Stimulated activated naive CD8-positive, alpha-beta T cell treated with anti-CD3 and anti-CD28 coated beads, Interleukin-15, Interleukin-2, amounts not matched to agents 100 U/mL and 50 U/mL, for 24 hours (primary cell): ENCODE measurements at places on chromosomes 12 and 14.

- no peak for DNase-seq
Measured at GRCh38 chr14:103362780-103363179, 22.4 kb upstream of the MARK3 start.

DNA sequence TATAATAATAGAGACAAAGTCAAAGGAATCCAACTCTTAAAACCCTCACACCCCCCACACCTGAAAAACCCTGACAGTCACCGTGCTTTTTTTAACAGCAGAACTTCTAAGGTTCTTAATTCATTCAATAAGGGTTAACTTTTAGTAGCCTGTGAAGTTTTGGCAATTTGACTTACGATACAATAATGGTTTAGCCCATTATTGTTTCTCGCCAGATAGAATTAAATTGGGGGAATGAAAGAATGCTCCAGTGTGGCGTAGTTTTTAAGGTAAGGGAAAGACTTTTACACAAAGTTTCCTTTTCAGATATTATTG is 604 bp upstream of the MAGOHB start:
- no peak for DNase-seq

DNA sequence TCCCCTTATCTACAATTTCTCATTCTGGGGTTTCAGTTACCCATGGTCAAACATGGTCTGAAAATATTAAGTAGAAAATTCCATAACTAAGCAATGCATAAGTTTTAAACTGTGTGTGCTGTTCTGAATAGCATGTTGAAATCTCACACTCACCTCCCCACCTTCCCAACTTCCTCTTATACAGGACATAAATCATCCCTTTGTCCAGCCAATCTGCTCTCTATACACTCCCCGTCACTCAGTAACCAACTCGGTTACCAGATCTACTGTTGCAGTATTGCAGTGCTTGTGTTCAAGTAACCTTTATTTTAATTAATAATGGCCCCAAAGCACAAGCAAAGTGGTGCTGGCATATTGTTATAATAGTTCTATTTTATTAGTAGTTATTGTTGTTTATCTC is 420.5 kb downstream of the GXYLT1 start:
- DNase-seq = no peak

DNA sequence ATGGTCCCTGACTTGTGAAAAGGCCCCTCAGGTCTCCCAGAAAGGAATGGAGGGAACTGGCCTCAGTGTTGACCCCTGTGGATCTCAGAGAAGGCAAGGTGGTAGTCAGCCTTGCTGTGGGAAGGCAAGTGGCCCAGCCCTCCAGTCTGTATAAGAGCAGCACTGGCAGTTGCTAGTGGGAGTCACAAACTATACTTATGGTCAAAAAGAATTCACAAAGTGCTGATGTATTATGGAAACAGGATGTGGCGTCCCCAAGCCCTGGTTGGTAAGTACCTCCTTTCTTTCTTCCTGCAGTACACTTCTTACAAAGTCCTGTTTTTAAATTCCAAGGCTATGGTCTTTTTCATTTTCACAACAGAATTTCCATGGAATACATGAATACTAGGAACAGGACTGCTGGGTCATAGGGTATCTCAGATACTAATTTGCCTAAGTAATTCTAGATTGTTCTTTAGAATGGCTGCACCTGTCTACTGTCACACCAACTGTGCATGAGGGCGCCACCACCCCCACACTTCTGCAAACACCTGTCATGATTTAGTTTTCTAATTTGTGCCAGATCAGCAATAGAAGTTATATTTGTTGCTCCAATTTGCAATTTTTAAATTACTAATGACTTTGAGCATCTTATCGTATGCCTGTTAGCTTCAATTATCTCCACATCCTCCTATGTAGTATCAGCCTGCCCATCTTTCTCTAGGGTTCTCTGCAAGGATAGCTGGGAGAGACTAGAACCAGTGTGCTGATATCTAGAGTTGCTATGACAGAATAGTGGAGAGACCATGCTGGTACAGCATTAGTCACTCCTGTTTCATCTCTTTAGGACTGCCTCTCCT is 40.7 kb upstream of the TMEM263 start:
- peak; percentile 17 for DNase-seq

GRCh38 chr12:23290627-23291330 is 658.7 kb downstream of the SOX5 start:
- no peak for DNase-seq

GRCh38 chr14:99452968-99453367 is 27.7 kb downstream of the SETD3 start:
- no peak for DNase-seq

DNA sequence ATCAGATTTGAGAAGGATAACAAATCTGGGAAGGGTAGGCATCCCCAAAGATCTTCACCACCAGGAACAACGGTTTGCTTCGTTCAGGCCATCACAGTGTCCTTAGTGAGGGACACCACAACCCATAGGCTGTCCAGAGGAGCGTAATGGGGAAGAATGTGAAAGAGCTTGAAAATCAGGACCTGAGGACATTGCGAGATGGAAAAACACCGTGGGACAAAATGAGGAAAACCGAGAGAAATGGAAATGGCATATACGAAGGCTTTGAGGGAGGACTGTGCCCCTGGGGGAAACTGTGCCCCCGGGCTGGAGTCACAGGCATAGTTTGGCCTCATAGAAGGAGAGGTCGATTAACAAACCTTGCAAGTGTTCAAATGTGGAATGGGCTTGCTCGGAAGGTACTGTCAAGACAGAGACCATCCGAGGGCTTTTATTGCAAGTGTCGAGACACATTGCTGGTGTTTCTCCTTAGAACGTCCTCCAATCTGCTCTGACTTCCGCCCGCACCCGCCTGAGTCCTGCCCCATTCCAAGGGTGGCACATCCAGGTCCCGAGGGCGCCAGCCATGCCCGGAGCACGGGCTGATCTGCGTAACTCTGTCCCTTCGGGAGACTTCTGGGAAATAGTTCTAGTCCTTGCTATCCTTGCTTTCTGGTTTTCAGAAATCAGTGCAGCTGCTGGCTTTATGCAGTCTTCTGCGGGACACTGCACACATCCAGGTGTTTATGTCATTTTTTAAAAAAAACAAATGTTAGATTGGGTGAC is 885 bp upstream of the PALS1 start:
- peak; percentile 48 for DNase-seq

- DNase-seq = no peak
Measured at GRCh38 chr12:17097674-17098073, 491.7 kb upstream of the LMO3 start.

- DNase-seq = no peak
Measured at GRCh38 chr14:76986231-76986565, 42.3 kb downstream of the IRF2BPL start.

GRCh38 chr14:86640288-86640687 is 1110.3 kb downstream of the FLRT2 start:
- no peak for DNase-seq

GRCh38 chr14:77752799-77753516 is 8.0 kb downstream of the SNW1 start:
- no peak for DNase-seq

DNA sequence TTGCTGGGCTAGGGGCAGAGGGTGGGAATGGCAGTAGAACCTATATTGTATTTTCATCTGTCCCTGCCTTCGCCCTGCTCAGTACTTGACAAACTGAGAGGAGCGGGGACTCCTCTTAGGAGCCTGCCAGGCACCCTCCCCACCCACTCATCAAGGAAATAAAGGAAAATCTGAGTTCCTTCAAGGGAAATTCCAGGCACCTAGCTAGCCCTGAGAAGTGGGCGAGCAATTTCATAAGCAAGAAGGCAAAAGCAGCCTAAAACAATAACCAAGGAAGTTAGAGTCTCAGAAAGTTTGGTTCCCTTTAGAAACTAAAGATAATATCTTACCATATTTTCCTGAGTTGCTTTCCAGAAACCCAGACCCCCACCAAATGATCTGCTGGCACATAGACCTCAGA is 10.6 kb upstream of the PLEKHD1 start:
- no peak for DNase-seq

- DNase-seq = no peak
Measured at GRCh38 chr14:90511795-90512328, 115.0 kb downstream of the CALM1 start.

DNA sequence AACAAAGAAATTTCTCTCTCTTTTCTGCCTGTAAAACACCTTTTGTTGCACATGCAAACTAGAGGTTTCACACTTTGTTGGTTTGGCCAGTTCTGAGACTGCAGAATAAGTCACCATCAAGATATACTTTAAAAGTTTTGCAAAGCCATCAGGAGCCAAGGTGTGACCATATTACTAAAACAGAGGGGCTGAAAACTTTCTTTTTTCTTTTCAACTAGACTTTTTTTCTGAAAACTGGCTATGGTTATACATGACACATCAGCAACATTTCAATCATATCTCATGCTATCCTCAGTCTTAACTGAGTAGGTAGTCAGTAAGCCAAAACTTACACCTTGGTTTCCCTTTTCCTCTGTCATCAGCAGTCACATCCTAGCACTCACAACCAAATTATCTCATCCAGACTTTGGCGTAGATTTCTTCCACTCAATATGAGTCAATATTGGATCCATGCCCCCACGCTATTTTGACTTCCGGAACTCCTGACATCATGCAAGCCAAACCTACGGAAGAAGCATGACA is 4.1 kb upstream of the IFNG start:
- no peak for DNase-seq

DNA sequence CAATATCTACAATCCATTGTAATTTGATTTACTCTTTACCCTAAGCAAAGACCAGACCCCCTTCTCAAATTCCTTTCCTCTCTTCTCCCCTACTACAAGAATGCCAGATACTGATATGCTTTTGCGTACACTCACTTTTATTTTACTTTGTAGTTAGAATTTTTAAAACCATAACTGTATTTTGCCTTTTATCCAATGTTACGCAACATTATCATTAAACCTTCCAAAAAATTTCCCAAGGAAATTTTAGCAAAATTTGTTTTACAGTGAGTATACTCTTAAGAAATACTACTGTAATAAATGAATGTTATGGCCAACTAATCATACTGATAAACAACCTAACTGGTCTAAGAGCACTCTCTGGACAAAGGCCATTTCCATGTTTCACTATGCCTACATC is 22.3 kb downstream of the ATP2B1 start:
- no peak for DNase-seq

DNA sequence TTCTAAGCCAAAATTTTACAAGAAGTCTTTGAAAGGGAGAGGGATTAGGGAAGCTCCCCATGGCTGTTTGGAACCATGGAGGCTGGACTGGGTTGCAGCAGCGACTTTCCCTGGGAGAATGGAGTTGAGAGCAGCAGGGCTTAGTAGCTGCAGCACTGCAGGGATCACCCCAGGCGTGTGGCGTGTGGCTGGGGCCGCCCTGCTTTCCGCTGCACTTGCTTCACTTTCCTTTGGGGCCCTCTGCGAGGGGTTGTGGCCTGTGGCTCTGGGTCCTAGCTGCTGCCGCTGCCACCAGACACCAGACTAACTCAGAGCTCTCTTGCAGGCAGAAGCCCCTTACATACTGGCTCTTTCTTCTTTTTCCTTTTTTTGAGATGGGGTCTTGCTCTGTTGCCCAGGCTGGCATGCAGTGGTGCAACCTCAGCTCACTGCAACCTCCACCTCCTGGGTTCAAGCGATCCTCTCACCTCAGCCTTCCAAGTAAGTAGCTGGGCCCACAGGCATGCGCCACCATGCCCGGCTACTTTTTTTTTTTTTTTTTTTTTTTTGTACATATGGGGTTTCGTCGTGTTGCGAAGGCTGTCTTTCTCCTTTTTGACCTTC is 25.4 kb downstream of the CCDC62 start:
- no peak for DNase-seq

DNA sequence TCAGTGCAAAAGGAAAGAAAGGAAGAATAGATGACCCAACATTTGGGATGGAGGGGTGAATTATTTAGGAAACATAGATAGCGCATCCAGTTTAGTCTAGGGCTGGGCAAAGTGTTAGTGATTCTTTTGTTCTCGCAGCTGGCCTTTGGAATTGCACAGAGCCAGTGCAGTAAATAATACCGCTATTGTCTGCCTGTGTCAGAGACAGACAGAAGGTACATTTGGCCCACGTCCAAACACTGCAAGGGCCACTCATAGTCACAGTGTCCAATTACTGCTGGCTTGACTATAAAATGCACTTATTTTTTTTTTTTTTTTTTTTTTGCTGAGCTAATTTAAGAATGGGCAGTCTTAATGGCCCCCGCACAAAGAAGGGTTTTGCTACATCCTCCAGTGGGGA is 638.6 kb downstream of the BCL11B start:
- no peak for DNase-seq

DNA sequence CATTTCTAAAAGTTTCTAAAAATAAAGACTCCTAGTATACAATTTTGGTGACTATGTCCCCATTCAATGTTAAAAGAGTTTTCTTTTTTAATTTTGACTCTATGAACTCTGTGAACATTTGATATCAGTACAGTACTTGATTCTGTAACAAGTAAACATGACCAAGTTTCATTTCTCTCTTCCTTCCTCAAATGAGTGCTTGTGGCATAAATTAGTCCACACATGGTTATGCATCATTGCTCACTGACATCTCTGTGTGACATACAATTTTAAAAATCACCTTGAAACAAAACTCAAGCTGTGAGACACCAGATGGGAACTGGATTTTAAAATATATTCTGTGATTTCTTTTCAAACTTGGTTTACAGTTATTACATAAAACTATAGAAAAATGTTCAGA is 253.9 kb upstream of the MDGA2 start:
- DNase-seq = no peak

GRCh38 chr12:97109441-97109840 is 202.4 kb downstream of the NEDD1 start:
- no peak for DNase-seq

DNA sequence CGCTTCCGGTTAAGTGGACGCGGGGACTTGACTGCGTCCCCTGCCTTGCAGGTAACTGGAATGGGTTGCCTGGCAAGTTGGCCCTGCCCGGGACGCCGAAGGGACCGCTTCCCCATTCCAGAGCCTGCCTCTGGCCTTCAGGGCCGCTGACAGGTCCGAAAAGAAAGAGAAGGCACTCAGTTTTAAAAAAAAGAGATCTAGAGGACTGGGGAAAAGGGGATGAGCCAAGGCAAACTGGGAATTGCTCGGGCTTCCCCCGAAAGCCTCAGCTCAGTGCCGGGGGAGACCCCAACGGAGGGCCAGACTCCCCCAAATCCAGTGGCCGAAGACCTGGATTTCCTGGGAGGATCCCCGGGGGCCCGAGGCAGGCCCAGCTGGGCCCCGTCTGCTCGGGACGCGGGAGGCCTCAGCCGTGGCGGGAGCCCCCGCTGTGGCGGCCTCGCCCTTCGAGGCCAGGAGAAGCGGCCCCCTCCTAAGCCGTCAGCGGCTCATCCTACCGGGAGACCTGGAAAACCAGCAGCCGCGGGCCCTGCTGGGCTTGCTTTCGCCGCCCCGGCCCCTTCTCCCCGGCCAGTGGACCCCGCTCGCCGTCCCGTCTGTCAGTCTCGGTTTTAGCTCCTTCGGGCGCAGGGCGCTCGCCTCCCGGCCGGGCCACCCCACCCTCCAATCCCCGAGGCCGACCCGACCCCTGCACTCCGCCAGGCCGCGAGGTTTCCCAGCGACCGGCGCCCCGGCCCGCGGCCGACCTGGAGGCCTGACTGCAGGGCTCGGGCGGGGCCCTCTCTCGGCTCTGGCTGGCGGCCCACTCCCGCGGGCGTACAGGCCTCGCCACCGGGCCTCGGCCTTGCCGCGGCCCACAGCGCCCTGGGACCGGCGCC is 12.5 kb downstream of the OTX2 start:
- DNase-seq = no peak

- DNase-seq = no peak
Measured at GRCh38 chr12:31263661-31264060, 62.3 kb downstream of the SINHCAF start.
